Stimulated activated naive CD4-positive, alpha-beta T cell treated with Interleukin-2 at 50 U/mL for 16 hours (primary cell): ENCODE measurements at places on chromosomes 6 and 20.

- DNase-seq: no peak
Observed at GRCh38 chr6:43396408-43397149, 27.1 kb upstream of the ZNF318 start.

- DNase-seq: no peak
Observed at GRCh38 chr6:20434766-20435165, 33.1 kb downstream of the E2F3 start.

- DNase-seq: no peak
Observed at GRCh38 chr20:61514396-61514795, 262.3 kb downstream of the CDH4 start.

GRCh38 chr6:16740097-16740496, 21.2 kb downstream of the ATXN1 start:
- no peak for DNase-seq

DNA sequence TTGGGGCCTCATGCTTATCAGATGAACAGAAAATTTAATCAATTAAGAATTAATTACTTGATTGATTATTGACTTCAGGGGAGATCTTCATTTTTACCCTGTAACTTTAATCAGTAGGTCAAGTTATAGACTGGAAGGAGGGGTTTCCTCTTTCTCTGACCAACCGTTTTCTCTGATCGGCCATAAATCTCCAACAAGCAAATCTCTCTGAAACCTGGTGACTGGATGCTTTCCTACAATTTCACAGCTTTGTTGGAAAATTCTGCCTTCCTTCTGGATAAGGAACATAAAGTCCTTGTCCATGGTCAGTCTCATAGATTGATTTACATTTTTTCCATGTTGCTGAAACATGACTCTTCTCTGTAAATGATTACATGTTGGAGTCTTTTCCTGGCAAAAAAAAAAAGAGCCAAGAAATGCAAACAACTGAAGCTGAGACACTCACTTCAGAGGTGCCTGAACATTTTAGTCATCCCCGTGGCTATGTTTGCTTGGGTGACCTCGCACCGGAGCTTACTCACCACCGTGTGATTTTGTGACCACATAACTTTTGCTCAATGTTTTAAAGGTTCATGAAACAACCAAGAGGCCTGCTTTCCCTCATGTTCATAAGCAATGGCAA, 31.0 kb downstream of the IRF4 start:
- peak; percentile 67 for DNase-seq

DNA sequence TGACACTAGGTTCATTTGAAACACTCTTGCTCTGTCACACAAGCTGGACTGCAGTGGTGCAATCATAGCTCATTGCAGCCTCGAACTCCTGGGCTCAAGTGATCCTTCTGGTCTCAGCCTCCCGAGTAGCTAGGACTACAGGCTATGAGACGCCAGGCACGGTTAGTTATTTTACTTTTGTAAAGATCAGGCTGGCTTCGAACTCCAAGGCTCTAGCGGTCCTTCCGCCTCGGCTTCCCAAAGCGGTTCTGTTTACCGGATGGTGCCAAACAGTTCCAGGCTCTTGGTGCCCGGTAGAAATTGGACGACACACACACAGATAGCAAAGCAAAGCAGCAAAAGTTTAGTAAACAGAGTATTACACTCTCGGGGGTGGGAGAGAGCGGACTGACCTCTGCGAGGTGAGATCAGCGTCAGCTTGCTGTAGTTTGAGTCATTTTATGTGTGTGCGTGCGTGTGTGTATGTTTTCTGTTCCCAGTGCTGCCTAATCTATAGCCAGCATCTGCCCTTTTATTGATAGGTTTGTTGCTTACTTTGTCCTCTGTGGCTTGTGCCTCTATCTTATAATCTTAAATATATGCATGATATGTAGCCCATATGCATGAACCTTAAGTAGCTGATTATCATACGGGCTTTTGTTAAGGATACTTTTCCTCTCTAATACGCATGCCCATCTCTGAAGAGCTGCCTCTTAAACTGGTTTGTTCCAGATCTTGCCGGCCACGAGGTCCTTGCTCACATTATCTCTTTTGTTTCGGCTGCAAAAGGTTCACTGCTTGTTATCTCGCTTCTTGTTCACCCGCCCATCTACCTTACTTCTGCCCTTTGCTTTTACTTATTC, 75.2 kb downstream of the OR2B2 start:
- peak; percentile 41 for DNase-seq

GRCh38 chr20:63153254-63154221, 62.4 kb downstream of the YTHDF1 start:
- DNase-seq: no peak

- no peak for DNase-seq
Observed at GRCh38 chr20:20896606-20897005, 184.2 kb upstream of the RALGAPA2 start.

DNA sequence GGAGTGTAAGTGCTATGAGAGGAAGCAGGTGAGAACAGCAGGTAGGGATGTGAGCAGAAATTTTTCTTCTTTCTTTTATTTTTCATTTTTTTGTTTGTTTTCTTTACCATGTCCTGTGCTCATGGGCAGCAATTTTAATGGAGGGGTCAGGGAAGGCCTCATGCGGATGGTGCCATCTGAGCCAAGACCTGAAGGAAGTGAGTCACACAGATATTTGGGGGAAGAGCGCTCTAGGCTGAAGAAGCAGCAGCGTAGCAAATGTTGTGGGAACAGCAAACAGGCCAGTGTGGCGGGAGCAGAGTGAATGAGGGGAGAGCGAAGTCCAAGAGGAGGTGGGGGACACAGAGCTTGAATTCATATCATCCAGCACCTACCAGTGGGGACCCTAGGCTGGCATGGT, 12.7 kb downstream of the SPDEF start:
- no peak for DNase-seq

DNA sequence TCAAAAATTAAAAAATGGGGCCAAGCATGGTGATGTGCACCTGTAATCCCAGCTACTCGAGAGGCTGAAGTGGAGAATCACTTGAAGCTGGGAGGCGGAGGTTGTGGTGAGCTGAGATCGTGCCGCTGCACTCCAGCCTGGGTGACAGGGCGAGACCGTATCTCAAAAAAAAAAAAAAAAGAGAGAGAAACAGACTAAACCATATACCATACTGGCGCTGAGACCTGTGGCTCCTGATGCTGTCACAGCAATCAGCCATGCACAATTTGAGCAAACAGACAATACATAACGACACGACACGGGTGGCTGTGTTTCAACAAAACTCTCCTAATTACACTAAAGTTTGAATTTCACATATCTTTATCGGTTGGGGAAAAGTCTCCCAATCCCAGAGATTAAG, 14.9 kb upstream of the CBFA2T2 start:
- no peak for DNase-seq

DNA sequence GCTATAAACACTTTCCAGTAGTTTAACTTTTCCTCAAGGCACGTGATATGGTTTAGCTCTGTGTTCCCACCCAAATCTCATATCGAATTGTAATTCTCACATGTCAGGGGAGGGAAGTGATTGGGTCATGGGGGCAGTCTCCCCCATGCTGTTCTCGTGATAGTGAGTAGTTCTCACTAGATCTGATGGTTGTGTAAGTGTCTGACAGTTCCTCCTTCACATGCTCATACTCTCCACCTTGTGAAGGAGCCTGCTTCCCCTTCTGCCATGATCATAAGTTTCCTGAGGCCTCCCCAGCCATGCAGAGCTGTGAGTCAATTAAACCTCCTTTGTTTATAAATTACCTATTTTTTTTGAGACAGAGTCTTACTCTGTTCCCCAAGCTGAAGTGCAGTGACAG, 127.9 kb downstream of the DTNBP1 start:
- DNase-seq: no peak

DNA sequence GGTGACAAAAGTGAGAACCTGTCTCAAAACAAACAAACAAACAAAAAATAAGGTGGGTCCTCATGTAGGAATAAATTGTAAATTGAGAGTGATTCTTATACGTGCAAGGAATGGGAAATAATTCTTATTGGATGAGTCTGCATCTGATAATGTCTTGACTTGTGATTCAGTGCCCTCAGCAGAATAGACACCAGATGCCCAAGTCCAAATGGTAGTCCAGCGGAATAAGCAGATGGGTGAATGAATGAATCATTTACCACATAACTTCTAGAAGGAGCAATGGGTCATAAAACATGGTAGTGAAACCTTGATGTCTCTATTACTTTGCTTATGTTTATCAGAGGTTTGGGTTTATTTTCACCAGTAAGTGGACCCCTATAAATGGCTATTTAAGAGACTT, 747.7 kb downstream of the PHF3 start:
- no peak for DNase-seq

- DNase-seq: no peak
Observed at GRCh38 chr20:50152394-50153152, 950 bp downstream of the PEDS1 start.

DNA sequence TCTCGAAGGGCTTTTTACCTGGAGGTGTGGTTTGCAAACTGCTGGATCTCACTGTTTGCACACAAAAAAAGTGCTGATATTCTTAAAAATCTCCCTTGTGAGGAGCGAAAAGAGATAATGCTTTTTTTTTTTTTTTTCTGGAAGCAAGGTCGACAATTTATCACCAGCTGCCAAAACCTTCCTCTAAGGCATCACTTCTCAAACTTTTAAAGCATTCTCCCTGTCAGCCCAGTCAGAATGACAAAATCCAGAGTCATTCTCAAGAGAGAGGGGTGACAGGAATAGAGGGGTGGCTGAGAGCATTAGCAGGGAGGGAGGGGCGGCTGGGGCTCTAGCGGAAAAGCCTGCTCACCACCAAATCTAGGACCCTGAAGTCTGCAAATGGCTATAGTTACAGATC, 137.2 kb upstream of the ARMC2 start:
- DNase-seq: no peak

DNA sequence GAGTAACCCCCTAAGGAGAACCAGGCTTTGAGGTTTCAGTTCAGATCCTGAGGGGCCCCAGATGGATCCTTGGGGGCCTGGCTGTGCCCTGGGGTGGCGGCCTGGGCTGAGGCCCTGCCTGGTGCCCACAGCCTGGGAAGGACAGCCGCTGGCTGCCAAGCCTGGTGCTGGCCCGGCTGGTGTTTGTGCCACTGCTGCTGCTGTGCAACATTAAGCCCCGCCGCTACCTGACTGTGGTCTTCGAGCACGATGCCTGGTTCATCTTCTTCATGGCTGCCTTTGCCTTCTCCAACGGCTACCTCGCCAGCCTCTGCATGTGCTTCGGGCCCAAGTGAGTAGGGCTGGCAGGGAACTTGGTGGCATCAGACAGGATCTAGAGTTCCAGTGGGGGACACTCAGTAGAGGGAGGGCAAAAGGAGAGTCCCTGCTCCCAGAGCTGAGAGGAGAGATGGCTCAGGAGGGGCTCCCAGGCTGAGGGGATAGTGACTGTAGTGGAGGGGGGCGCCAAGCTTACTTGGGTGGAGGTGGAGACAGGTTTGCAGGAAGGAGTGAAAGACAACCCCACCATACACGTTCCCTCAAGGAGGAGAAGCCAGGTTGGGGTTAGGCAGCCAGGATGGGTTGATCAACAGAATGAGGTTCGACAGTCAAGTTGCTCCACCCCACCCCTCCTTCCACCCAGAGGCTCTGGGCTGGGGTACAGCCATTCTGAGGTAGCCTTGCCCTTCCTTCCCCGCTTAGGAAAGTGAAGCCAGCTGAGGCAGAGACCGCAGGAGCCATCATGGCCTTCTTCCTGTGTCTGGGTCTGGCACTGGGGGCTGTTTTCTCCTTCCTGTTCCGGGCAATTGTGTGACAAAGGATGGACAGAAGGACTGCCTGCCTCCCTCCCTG, 9.5 kb downstream of the SLC29A1 start:
- DNase-seq: no peak

DNA sequence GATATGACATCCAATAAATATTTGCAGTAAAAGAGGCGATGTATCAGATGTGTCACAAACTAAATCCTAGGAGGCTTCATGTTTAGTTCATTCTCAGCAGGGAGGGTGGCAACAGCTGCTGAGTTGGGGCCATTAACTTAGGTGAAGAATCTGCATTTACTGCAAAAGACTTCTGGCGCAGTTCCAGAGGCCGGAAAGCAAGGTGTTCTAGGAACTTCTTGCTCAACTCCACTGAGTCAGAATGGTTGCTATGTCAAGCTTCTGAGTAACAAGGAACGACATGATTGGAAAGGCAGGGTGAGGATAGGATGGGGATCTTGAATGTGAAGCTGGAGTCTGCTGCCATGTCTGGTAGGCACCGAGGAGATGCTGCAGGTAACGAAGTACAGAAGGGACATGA, 11.7 kb downstream of the ADNP start:
- no peak for DNase-seq

GRCh38 chr6:115854866-115855665, 205.6 kb downstream of the FRK start:
- DNase-seq: no peak

- no peak for DNase-seq
Observed at GRCh38 chr6:42372699-42373098, 79.0 kb downstream of the TRERF1 start.

GRCh38 chr20:6769903-6770785, 2.7 kb downstream of the BMP2 start:
- DNase-seq: no peak

- no peak for DNase-seq
Observed at GRCh38 chr6:7235712-7236305, 77.2 kb downstream of the SSR1 start.

DNA sequence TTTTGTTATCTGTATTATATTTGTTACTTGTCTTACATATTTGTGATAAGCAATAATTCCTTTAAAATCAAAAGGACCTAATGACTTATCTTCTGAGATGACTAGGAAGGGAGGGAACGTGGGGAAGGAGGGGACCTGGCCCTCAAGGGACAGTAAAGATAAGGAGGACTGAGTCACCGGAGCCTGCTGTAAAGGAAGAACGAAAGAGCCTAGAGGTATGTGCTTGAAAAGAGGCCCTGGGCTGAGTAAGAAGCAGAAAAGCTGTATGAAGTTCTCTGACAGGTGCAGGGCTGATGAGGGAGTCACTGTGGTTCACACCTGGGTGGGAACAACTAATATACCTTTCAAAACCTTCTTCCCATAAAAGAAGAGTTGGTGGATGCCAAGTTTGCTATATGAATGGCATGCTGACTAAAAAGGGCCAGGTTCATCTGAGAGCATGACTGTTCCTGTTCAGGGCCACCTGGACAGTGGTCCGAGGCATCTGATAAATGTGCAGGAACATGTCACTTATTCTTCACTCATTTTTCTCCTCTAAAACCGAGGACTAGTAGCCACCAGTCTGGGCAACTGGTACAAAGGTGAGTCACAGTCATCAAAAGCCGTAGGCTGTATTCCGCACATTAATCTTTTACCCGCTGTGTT, 111.3 kb downstream of the TNFAIP3 start:
- peak; percentile 6 for DNase-seq

GRCh38 chr20:48849779-48850178, 22.0 kb upstream of the PREX1 start:
- DNase-seq: no peak

DNA sequence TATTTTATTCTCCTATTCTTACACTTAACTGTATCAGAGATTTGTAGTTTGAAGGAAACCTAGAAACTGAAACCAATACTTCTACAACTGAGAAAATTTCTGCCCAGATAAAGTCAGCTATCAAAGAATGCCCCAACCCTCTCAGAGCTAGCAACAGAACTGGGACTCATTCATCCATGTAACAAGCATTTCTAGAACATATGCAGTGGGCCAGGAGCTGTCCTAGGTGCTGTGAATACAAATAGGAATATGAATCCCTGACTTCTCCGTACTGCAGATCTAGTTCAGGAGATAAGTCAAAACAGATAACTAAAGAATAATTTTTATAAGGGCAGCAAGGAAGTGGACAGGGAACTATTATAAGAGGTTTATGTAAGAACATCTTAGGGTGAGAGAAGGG, 654.1 kb upstream of the NOX3 start:
- no peak for DNase-seq
